Activated CD4-positive, alpha-beta memory T cell treated with anti-CD3 and anti-CD28 coated beads, Interleukin-2, amount 10 ng/mL, durations not matched to agents 7 days and 5 days (primary cell): ENCODE measurements at places on chromosomes 4 and X.

GRCh38 chr4:23355258-23355657 is 534.6 kb downstream of the PPARGC1A start:
- no peaks in the 10 kb centered on the region for H3K36me3 ChIP-seq
- no peak overlapping the region for H3K27ac ChIP-seq
- no peaks in the 10 kb centered on the region for H3K4me1 ChIP-seq
- DNase-seq: no peak

- no peak overlapping the region for H3K27ac ChIP-seq
- H3K36me3 ChIP-seq: no peaks in the 10 kb centered on the region
- DNase-seq: no peak
- no peak overlapping the region for H3K4me3 ChIP-seq
These were observed 1889.4 kb downstream of the C4orf33 start for GRCh38 chr4:130985371-130985770.

- H3K27ac ChIP-seq: no peak overlapping the region
- no peak overlapping the region for H3K4me3 ChIP-seq
- no peaks in the 10 kb centered on the region for H3K27me3 ChIP-seq
- no peaks in the 10 kb centered on the region for H3K4me1 ChIP-seq
These were observed 93.9 kb upstream of the ANKRD50 start for GRCh38 chr4:124806403-124806802.

GRCh38 chr4:15040916-15041463 is 38.7 kb downstream of the CPEB2 start:
- no peak overlapping the region for H3K4me3 ChIP-seq
- DNase-seq: no peak
- H3K27me3 ChIP-seq: no peaks in the 10 kb centered on the region

DNA sequence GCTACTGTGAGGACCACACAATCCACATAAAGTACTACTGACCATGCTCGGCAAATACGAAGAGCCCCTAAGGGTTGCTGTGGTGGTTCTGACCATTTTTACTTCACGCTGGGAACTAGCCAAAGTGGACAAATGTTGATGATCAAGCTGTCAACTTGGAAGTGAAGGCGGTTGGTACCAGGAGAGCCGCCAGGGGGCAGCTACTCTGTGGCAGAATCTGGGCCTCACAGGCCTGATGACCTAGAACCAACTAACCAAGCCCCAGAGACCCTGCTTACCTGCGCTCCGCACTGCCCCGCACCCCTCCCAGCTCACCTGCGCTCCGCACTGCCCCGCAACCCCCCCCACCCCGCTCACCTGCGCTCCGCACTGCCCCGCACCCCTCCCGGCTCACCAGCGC is 5.6 kb downstream of the GAK start:
- H3K27ac ChIP-seq: no peak overlapping the region
- H3K27me3 ChIP-seq: no peaks in the 10 kb centered on the region
- DNase-seq: no peak

DNA sequence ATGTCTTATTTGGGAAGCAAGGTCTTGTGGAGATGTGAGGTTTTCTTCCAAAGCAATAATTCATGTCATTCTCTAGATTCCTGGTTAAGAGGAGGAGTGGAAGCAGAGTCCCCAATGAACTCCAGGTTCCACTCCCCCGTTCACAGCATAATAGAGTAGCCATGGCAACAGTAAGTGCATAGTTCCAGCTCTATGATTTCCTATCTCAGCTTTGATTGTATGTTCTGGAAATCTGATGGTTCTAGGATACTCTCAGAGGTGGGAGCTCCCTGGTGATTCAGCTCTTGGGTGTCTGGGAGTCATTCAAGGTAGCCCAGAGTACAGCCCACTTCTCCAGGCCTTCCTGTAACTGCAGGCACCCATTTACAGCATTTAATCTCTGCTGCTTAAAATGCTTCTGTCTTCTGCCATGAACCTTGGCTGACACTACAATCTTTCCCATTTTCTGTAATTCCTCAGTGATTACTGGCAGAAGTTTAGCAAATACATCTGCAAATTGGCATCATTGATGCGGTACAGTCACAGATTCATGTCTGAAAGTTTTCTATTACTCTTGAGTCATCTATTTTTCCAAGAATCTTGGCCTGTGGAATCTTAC is 242.0 kb downstream of the MAPK10 start:
- no peaks in the 10 kb centered on the region for H3K4me1 ChIP-seq
- H3K4me3 ChIP-seq: no peak overlapping the region
- H3K27me3 ChIP-seq: no peaks in the 10 kb centered on the region
- DNase-seq: no peak

GRCh38 chr4:182202650-182203049 is 40.6 kb upstream of the TENM3 start:
- H3K4me1 ChIP-seq: no peaks in the 10 kb centered on the region
- no peak overlapping the region for H3K4me3 ChIP-seq
- no peak overlapping the region for H3K27ac ChIP-seq

- no peaks in the 10 kb centered on the region for H3K4me1 ChIP-seq
- no peaks in the 10 kb centered on the region for H3K36me3 ChIP-seq
- DNase-seq: no peak
- no peak overlapping the region for H3K4me3 ChIP-seq
- no peaks in the 10 kb centered on the region for H3K27me3 ChIP-seq
These were observed 28.4 kb downstream of the GAGE1 start for GRCh38 chrX:49627086-49627777.

DNA sequence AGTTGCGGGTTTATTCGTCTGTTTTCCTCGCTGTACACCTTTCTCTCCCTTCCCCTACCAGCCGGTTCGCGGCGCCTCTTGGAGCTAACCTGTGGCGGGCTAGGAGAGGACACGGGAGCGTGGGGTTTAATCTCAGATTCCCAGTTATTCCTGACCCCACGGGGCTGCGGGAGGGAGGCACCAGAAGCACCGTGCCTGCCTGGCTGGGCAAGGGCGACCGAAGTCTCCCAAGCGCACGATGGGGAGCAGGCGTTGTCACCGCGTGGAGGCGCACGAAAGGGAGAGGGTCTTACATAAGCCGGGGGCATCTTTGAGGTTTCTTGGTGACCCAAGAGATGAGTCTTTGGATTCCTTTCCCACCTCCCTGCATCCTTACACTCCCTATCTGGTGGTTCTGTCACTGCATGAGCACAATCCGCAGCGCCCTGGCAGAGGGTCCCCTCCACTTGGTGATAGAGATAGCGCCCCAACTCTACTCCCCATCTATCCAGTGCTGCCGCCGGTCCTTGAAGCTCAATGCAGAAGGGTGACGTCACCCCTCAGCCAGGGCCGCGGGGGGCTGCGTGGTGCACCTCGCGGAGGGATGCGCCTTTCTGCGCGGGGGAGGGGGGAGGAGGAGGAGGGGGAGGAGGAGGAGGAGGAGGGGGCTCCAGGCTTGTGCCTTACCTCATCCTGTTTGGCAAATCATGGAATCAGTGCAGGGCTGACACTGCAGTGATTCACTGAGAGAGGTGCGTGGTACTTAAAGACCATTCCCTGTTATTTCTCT is 793 bp downstream of the TSPAN7 start:
- no peaks in the 10 kb centered on the region for H3K36me3 ChIP-seq
- H3K4me1 ChIP-seq: peaks cover 3% of the 10 kb centered on the region
- H3K27me3 ChIP-seq: peaks cover 8% of the 10 kb centered on the region
- H3K4me3 ChIP-seq: peak overlapping the region; percentile 67

DNA sequence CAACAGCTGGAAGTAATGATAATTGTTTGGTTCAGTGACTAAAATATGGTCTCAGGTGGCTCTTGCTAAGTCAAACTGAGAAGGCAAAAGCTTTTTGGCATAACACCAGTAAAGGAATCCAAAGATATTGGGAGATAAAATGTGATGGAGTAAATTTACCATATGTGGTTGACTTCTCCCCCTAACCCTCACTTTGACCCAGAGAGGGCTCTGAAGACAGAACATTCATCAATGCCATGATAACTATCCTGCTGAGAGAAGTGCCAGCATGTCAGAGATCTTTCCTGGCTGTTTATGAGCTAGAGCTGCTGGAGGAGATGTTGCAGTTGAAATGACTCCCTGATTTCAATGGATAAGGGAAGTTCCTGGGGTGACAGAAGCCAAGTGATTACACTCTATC is 213.4 kb downstream of the SPCS3 start:
- H3K4me3 ChIP-seq: no peak overlapping the region
- H3K36me3 ChIP-seq: no peaks in the 10 kb centered on the region
- no peak overlapping the region for H3K27ac ChIP-seq
- no peak for DNase-seq
- no peaks in the 10 kb centered on the region for H3K27me3 ChIP-seq

DNA sequence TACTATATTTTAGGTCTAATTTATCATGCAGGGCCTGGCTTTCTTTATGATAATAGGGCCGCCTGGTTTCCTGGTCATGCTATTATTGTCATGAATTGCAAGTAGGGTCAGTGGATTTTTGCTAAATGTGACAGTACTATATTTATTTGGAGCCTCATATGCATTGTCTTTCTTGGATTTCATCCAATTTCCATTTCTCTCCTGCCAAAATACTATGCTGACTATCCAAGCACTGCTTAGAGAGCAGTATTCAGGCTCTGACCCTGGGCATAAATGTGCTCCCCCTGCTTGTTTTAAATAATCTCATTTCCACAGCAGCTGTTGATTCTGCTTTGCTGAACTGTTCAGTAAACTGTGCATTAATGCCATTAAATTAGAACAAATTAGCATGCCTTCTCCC is 269.3 kb downstream of the GPM6A start:
- no peak for DNase-seq
- no peak overlapping the region for H3K4me3 ChIP-seq
- H3K4me1 ChIP-seq: no peaks in the 10 kb centered on the region
- H3K27ac ChIP-seq: no peak overlapping the region

- H3K27me3 ChIP-seq: no peaks in the 10 kb centered on the region
- H3K4me1 ChIP-seq: peaks cover 23% of the 10 kb centered on the region
- no peak overlapping the region for H3K4me3 ChIP-seq
- peak; percentile 45 for DNase-seq
- peaks cover 3% of the 10 kb centered on the region for H3K36me3 ChIP-seq
These were observed 26.9 kb downstream of the ASB9 start for GRCh38 chrX:15242899-15243555.

DNA sequence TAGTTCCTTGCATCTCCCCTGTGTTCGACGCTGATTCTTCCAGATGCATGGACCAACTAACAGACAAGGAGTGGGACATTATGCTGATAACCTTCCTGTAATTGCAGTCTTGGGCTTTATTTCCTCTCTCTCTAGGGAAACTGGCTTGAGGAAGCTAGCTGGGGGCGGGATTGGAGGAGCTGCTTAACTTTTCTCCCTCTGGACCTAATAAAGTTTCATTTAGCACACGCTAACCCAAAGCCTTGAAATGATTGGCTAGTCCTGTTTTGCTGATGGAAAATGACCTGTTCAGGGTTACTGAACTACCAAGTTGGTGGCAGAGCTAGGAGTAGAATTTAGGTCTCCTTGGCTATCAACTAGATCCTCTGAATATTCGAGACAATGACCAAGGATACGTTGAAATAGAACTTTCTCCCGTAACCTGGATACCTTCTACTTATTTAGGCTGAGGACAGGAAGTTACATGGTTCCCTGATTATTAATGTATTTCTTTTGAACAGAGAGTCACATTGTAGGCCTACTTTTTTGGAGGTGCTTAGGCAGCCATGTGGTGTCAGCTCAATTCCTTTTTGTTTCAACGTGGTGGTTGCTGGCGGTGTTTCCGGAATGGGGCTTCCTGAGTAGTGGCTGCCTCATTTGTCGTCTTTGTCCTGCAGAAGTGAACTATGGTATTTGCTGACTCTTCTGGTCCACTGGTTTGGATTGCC is 2.0 kb downstream of the PGK1 start:
- H3K27me3 ChIP-seq: no peaks in the 10 kb centered on the region
- H3K27ac ChIP-seq: peak overlapping the region; percentile 92
- peaks cover 64% of the 10 kb centered on the region for H3K36me3 ChIP-seq
- DNase-seq: peak; percentile 42

DNA sequence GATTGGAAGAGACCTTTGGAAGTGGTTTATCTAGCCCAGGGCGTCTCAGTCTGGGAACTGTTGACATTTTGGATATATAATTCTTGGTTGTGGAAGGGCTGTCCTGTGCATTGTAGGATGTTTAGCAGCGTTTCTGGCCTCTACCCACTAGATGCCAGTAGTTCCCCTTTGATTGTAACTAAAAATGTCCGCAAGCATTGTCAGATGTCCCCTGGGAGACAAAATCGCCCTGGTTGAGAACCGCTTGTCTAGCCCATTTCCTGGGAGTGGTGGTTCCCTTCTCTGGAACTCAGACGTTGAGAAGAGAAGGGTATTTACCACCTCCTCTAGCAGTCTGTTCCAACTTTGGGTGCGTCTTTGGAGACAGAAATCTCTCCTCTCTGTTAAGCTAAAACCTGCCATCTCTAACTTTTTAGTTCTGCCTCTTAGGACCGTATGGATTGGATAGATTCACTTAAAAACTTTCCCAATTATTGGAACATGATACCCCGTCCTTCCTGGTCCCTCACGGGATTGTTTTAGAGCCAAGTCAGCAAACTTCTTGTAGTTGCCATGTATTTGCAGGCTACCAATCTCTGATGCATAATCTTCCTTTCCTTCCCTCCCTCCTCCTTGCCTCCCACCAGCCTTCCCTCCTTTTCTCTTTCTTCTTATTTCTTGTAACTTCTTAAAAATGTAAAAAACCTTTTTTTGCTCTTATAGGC is 13.9 kb downstream of the TMEM165 start:
- DNase-seq: no peak
- H3K4me1 ChIP-seq: peaks cover 38% of the 10 kb centered on the region
- H3K27ac ChIP-seq: no peak overlapping the region
- H3K36me3 ChIP-seq: peaks cover 31% of the 10 kb centered on the region
- no peaks in the 10 kb centered on the region for H3K27me3 ChIP-seq
- no peak overlapping the region for H3K4me3 ChIP-seq

GRCh38 chr4:3781193-3781886 is 15.2 kb downstream of the ADRA2C start:
- H3K27me3 ChIP-seq: no peaks in the 10 kb centered on the region
- no peaks in the 10 kb centered on the region for H3K36me3 ChIP-seq
- H3K4me1 ChIP-seq: no peaks in the 10 kb centered on the region
- no peak overlapping the region for H3K4me3 ChIP-seq
- no peak overlapping the region for H3K27ac ChIP-seq

GRCh38 chrX:155876704-155877103 is 4.4 kb upstream of the VAMP7 start:
- DNase-seq: no peak
- H3K36me3 ChIP-seq: no peaks in the 10 kb centered on the region
- H3K4me1 ChIP-seq: peaks cover 12% of the 10 kb centered on the region
- peak overlapping the region; percentile 1 for H3K27ac ChIP-seq

DNA sequence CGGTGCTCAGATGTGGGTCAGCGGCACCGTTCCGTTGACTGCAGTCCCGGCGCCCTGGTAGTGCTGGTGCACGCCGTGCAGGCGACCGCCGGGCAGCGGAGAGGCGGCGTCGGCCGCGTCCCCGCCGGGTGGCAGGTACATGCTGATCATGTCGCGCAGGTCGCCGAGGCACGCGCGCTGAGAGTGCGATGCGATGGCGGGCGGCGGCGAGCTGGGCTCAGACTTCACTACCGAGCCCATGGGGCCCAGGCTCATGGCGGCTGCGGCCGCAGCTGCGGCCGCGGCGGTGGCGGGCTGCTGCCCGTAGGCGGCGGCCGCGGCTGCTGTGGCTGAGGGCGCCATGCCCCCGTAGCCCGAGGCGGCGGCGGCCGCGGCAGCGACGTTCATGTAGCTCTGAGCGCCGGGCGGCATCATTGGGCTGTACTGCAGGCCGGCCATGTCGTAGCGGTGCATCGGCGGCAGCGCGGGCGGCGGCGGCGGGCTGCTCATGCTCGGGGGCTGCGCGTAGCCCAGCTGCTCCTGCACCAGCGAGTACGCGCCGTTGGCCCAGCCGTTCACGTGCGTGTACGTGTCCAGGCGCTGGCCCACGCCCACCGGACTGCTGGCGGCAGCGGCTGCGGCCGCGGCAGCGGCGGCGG is 1.0 kb downstream of the SOX3 start:
- H3K4me3 ChIP-seq: no peak overlapping the region
- H3K27ac ChIP-seq: no peak overlapping the region
- H3K27me3 ChIP-seq: peaks cover 57% of the 10 kb centered on the region
- H3K36me3 ChIP-seq: peaks cover 2% of the 10 kb centered on the region
- no peak for DNase-seq

GRCh38 chrX:10050481-10050880 is 83.3 kb downstream of the CLDN34 start:
- H3K27ac ChIP-seq: no peak overlapping the region
- no peak for DNase-seq
- H3K36me3 ChIP-seq: no peaks in the 10 kb centered on the region
- peaks cover 7% of the 10 kb centered on the region for H3K4me1 ChIP-seq
- no peaks in the 10 kb centered on the region for H3K27me3 ChIP-seq
